Myocyte (in vitro differentiated cells): ENCODE measurements at places on chromosomes 11 and 22. TPM values are rescaled to one million over a fixed set of nuclear protein-coding genes. Genes with fewer than 3 reads are reported as not detected.

OPCML gene
- not detected in 2 replicates for total RNA-seq

GRCh38 chr11:120562806-120563425, 51.4 kb downstream of the GRIK4 start:
- no peak for DNase-seq

- DNase-seq, result peak; percentile 86
Measured at GRCh38 chr11:534396-535209, 773 bp downstream of the HRAS start.

- no peak for DNase-seq
Measured at GRCh38 chr11:112212290-112212689, 13.9 kb upstream of the PTS start.

GRCh38 chr22:36369922-36370791, 17.6 kb downstream of the MYH9 start:
- DNase-seq, result peak; percentile 62

GRCh38 chr11:115522302-115522701, 18.1 kb upstream of the CADM1 start:
- DNase-seq, result no peak
